ENCODE measurements at places on chromosomes 5 and 9.

DNA sequence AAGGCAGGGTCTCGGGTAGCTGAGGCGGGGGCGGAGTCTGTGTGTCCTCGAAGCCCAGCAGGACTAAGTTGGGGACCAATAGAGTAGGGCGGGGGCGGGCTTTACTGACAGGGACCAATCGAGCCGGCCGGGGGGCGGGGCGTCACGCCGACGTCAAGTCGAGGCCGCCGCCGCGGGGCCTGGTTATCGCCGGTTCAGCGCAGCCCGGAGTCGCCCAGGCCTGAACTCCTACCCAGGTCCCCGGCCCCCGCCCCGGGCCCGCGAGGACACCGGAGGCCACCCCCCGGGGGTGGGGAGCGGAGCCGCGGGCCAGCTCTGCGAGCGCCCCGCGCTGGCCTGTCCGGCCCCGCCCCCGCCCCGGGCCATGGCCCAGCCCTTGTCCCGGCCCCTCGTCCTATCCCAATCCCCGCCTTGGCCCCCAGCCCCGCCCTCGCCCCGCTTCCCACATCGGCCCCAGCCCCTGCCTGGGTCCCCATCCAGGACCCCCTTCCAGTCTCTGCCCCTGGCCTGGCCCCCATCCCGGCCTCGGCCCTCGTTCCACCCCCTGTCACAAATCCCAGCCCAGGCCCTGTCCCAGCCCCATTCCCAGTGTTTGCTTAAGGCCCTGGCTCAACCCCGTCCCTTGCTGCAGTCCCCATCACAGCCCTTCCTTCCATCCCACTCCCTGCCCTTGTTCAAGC, at the start of gene TMEM8B:
TSS of gene TMEM8B (plus strand) at position 145 of the 680 bp plus-strand sequence. CDS start at position 365, 220 bp downstream.
- DNase-seq = peak; percentile 75

GRCh38 chr5:179185256-179185940, 125.2 kb downstream of the ZNF354C start:
- DNase-seq = no peak

GRCh38 chr5:9437741-9438240, 108.1 kb downstream of the SEMA5A start:
- DNase-seq = no peak

DNA sequence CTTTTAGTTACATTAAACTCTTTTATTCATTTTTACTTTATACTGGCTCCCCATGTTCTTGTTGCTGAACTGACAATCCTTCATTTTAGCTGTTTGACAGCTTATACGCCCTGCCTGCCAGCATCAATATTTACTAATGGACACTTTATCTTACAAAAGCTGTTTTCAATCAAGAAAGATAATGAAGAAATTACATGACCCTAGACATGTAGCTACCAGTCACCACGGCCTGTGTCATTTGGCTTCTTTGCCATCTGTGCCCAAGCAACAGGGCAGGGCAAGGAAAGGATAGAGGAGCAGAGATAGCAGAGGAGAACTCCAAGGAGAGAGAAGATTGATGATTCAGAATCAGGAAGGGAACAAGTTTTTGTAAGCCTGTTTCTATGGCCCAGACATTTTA, 647.3 kb downstream of the BRINP1 start:
- DNase-seq = no peak

- no peak for DNase-seq
These were observed 76.0 kb downstream of the CEMIP2 start for GRCh38 chr9:71692337-71692736.

GRCh38 chr9:93298498-93299417, 114.8 kb downstream of the WNK2 start:
- no peak for DNase-seq
